ENCODE measurements at places on chromosomes 3 and 15.

DNA sequence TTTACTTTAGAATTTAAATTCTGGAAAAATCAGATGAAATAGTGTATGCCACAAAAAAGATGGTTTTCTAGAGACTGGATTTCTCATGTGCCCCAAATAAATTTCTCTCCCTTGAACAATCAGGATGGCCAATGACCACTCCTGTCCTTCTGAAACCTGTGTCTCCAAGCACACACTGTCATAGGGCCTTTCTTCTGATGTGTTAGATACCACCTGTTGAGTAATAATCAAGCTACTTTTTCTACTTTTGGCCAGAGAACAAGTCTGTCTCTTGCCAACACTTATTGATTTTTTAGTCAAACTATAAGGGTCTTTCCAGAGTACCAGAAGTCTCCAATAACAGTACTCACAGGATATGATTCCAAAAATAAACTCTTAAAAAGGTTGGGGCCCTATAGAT, 16.1 kb upstream of the TFG start:
- DNase-seq = no peak

DNA sequence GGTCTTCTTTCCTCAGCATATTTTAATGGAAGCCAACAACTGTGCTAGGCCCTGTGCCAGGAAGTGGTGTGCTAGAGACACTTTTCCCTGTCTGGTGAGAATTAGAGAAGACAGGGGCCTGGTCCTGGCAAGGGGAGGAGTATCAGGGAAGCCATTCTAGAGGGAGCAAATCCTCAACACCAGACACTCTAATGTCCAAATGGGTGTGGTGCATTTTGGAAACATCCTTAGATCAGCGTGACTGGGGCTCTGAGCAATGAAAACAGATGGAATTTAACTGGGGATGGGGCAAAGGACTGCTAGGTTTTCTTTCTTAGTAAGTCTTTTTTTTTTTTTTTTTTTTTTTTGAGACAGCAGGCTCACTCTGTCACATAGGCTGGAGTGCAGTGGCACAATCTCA, 7.7 kb upstream of the VPS18 start:
- DNase-seq = no peak

- DNase-seq = peak; percentile 53
These were observed 19.0 kb downstream of the PDHB start for GRCh38 chr3:58414538-58415197.

GRCh38 chr3:109021556-109021955, 67.9 kb upstream of the GUCA1C start:
- DNase-seq = no peak

- DNase-seq = peak; percentile 87
These were observed 17.8 kb upstream of the ABHD2 start for GRCh38 chr15:89070197-89071124.

Data from MV-4-11 (cell line).